ENCODE measurements at places on chromosomes 1 and 21.

DNA sequence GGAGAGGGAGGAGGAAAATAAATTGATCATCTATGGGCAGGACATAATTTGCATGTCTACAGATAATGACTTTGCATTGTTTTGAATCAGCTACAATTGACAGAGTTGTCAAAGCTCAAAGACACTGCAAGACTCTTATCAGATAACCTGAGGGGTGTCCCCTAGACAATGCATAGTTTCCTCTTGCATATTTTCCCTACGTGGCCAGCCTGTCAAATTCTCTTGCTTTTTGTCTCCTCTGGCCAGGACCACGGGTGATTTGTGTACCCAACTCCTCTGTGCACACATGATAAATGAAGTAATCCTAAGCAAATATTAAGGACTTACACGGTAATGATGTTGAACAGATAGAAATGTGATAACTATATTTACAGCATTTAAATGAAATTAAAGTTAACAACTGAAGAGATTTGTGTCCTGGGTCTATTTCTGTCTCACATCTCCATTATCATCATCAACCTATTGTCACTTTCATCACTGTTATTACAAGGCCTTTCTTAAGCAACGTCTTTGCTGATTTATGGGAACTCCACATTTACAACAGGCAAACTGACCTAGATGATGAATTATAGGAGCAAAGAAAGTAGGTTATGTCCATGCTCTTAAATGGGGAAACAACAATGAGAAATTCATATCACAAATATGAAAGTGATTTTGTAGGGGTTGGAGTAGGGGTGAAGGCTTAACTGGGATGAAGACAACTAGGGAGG lies 18.8 kb downstream of the BATF3 start:
- no peak for DNase-seq

DNA sequence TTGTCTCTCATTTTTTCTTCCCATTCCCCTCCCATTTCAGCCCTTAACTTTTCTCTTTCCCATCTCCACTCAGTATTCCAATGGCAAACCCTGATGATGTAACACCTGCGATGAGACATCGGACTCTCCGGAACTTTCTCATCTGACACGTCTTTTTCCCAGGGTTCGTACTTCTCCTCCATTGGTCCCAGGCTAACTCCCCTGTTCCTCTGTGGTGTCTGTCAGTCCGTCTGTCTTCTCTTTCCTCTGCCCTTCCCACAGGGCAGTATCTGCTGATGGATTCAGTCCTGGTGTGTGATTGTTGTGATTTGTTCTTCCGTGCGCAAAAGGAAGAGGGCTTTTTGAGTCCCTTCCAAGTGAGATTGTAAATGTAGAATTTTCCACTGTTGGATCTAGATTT lies 27.7 kb downstream of the VANGL2 start:
- DNase-seq: no peak

DNA sequence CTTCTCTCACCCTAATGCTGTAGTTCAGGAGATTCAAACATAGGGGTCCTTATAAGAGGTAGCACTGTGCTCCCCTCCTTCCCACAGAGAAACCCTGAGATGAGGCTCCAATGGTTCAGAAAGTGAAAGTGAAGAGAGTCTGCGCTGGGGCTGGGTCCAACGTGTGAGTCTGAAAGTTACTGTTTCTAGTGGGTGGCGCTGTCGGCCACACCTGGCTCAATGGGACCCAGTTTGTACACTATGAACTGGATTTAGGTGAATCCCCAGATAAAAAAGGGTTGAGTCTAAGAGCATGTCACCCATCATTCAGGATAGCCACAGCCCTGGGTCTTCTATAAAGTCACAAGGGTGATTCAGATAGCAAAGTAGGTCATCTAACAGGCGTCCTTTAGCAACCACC lies 2.8 kb downstream of the SMCP start:
- DNase-seq: no peak

DNA sequence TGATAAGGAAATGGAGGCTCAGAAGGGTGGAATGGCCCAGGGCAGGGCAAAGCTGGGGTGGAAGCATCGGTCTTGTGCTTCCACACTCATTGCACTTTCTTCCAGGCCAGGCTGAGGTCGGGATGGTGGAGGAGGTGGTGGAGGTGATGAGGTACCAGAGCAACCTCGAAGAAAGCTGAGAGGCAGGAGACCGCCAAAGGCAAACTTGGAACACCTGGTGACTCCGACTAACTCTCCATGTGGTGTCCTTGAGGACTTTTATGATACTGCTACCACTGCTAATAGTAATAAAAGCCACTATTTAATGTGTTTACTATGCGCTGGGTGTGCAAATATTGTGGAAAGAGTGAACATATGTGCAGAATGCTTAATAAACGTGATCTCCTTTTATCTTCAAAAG lies 16.9 kb upstream of the BTG2 start:
- no peak for DNase-seq

- no peak for DNase-seq
Observed at GRCh38 chr1:218468711-218469110, 123.6 kb downstream of the TGFB2 start.

- DNase-seq: no peak
Observed at GRCh38 chr1:107228704-107229371, 88.0 kb downstream of the NTNG1 start.

DNA sequence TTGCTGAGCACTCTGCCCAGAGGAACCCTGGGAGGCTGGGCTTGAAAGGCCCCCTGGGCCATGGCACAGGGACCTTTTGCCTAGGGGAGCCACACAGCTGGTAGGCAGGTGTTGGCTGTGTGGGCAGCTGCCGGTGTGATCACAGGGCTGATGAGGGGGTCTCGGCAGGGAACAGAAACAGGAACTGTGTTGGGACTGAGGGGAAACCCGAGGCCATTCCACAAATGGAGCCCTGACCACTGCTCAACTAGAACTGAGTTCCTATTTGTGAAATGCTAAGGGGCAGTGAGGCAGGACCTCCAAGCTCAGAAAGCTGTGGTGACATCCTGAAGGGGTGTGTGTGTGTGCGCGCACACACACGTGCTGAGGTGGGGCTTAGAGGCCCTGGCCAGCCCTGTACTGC lies 6.4 kb upstream of the THEM5 start:
- DNase-seq: no peak

- no peak for DNase-seq
Observed at GRCh38 chr1:198283222-198283621, 126.4 kb downstream of the NEK7 start.

GRCh38 chr1:178055093-178055492 lies 38.8 kb upstream of the RASAL2 start:
- DNase-seq: no peak

- DNase-seq: no peak
Observed at GRCh38 chr21:31457675-31458074, 113.6 kb upstream of the TIAM1 start.

GRCh38 chr1:98478121-98478520 lies 183.4 kb upstream of the SNX7 start:
- no peak for DNase-seq

Measured in T-helper 22 cell (primary cell).